ENCODE measurements at places on chromosomes 7 and 10.

- no peak for DNase-seq
Measured at GRCh38 chr7:2528481-2529095, 9.0 kb downstream of the LFNG start.

DNA sequence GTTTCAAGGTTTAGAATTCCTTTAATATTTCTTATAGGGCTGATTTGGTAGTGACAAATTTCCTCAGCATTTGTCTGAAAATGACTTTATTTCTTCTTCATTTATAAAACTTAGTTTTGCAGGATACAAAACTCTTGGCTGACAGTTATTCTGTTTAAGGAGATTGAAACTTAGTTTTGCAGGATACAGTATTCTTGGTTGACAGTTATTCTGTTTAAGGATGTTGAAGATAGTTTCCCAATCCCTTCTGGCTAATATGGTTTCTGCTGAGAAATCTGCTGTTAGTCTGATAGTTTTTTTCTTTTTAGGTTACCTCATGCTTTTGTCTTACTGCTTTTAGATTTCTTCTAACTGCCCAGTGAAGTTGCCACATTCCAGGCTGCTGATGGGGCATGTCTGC is 186.8 kb downstream of the ITGB1 start:
- no peak for DNase-seq

DNA sequence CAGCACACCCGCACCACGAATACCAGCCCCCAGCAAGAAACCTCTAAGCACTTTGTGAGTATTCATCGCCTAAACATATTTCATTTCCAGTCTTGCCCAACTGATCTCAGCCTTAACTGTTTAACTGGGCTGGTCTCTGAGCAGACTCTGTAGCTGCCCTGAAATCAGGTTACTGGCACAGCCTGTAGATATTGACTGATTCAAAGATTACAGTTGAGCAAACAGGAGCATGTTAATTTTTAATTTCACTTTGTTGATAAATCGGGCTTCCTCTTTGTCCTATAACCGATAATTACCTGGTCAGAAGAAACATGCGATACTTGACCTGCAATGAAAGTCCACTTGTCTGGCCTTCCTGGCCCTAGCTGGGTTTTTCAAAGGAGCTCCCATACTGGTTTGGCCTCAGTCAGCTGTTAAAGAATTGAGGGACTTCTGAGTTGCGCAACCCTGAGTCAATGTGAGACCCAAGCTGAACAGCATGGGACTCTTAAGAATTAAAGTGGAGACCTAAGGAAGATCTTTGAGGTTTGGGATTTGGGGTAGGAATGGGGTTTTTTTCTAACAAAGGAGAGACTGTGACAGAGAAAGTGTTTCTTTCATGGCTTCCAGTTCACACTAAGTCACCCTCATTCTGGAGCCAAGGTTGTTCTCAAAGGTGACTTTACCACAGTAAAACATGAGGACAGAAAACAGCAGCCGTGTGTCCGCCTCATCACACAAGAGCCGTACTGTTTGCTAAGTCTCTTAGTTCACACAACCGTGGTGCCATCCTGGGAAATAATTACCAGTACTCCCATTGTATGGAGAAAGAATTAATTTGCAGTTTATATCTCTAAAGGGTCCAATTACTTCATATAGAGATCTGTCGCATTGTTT is 75.9 kb downstream of the PPP1R3C start:
- no peak for DNase-seq

- no peak for DNase-seq
Measured at GRCh38 chr10:118523775-118524174, 71.7 kb downstream of the PRLHR start.

DNA sequence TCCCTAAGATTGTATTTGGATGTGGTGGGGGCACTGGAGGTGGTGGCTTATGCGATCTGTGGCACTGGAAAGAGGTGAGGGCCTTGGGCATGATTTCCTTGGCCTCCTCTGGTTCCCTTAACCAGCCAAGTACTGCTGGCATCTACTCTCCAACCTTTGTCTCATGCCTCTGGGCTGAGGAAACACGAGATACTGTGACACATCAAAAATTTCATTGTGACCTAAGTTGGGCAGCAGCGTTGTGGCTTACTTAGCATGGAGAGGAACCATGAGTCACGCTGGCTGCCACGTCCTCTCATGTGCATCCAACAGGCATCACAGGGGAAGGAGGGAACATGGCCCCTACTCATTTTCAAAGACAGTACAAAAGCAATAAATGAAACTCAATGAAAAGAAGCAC is 29.7 kb upstream of the GSDME start:
- DNase-seq: no peak

GRCh38 chr7:111029574-111030251 is 61.2 kb upstream of the LRRN3 start:
- DNase-seq: no peak

DNA sequence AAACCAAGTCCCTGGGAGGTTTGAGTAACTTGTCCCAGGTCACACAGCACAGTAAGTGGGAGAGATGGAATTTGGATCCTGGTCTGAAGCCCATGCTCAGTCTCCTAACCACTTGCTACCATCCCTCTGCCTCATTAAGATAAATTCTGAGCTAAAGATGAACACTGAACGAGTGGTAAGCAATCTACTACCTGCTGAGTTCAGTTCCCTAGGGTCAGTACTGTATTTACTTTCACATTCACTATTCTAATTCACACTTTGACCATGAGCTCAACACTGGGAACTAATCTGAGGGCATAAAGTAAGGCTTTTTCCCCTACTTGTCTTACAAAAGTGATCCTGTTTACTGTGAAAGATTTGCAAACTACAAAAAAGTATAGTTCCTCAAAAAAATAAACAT is 2.4 kb downstream of the UROS start:
- no peak for DNase-seq

DNA sequence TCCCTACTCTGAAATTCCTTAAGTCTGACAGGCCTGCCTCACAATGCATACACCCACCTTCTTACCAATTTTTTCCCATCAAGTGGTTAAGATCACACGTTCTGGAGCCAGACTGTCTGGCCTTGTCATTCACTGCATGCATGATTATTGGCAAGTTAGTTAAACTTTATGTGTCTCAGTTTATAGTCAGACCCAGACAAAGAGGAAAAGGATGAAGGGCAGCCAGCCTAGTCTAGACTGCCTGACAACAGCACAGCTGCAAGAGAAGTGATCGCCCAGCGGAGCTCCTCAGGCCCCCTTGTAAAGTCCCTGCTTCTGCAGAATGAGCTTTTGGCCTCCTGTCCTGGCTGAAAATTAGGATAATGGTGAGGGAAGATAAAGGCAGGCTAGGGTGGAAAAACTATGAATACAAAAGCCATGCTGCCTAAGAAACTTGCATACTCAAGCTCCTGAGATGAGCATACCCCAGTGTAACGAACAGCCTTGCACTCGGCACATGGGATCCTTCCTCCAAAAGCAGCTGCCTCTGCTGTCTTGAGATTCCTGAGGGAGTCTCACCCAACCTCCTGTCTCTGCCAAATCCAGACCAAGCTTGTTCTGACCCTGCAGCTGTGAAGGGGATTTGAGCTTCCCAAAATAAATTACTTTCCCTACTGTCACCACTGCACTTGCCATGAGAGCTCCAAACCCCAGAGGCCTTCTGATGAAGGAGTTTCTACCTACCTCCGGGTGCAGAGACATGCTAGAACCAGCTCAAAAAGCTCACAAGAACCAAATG is 26.7 kb upstream of the MRLN start:
- no peak for DNase-seq

GRCh38 chr10:19971343-19972052 is 155.3 kb downstream of the PLXDC2 start:
- DNase-seq: no peak

DNA sequence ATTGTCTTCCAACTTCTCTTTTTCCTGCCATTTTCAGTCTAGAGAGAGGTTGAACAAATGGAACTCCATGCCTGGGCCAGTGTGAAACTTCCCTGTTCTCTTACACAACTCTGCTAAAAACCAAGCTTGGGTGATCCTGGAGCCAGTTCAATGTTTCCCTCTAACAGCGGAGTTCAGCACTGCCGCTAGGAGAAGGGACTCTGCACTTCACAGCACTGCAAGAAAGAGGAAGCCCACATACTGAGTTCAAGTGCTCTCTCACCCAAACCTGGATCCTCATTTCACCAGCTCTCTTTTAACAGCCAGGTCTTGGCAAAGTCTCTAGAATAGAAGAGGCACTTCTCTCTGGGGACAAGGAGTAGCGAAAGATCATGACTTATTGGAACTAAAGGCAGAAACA is 18.8 kb downstream of the FOXI2 start:
- no peak for DNase-seq

DNA sequence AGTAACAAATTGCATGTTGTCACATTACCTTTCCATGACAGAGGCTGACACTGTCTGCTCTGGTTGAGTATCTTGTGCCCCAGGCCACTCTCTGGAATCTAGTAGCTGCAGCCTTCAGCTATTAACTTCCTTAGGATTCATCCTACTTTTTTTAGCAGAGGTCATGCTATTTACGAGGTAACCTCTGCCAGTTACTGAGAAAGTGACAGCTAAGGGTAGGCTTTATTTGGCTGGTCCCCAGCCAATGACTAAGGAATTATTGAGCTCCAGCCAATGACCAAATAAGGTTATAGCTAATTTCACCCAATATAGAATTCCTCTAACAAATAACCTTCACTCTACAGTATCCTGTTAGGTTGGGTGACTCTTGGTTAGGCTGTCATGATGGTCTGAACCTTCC is 1361.7 kb downstream of the XPNPEP1 start:
- no peak for DNase-seq

GRCh38 chr10:78313636-78314035 is 280.0 kb downstream of the RPS24 start:
- no peak for DNase-seq

DNA sequence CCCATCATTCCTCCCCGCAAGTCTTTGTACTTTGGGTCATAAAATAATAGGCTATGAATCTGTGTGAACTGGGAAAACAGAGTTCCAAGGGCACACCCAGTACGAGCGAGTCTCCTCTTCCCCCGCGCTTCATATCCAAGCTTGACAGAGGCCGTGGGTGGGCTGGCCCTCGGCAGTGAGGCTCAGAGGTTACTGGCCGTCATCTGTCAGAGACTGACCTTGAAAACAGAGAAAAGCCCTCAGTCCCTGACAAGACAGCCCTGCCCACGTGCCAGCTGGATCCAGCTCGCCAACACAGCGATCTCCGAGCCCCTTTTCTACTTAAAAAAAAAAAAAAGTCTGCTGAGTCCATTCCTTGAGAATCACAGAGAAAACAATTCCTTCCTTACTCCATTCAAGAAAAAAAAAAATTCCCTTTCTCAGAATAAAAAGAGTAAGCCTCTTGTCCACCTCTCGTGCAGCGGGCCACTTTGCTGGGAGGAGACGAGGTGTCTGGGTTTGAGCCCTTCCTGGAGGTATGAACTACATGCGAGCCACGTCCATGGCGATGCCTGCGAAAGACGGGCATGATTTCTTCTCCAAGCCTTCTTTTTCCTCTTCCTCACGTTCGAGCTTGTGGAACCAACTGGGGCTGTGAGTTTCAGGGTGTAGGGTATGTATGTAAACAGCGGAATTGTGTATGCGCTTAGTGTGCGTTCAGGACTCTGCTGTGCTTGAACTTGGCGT is 744 bp upstream of the BICC1 start:
- DNase-seq: no peak

- DNase-seq: no peak
Measured at GRCh38 chr10:91700273-91700672, 67.4 kb upstream of the PPP1R3C start.
